ENCODE measurements at places on chromosomes 6 and 20. TPM values are rescaled to one million over a fixed set of nuclear protein-coding genes. Genes with fewer than 3 reads are reported as not detected.

The ANKRD66 gene
- not detected for total RNA-seq

The PAX1 gene
- not detected for total RNA-seq

The FAM83C gene
- not detected for total RNA-seq

The NKAPL gene
- total RNA-seq: 4.5 TPM

The PPIL4 gene
- 15.7 TPM for total RNA-seq

The ANGPT4 gene
- total RNA-seq: 0.05 TPM

The DEFB132 gene
- total RNA-seq: not detected

The FAM209B gene
- 0.47 TPM for total RNA-seq

The TSPO2 gene
- not detected for total RNA-seq

The MOCS1 gene
- total RNA-seq: 28.6 TPM

The GJA10 gene
- not detected for total RNA-seq

DNA sequence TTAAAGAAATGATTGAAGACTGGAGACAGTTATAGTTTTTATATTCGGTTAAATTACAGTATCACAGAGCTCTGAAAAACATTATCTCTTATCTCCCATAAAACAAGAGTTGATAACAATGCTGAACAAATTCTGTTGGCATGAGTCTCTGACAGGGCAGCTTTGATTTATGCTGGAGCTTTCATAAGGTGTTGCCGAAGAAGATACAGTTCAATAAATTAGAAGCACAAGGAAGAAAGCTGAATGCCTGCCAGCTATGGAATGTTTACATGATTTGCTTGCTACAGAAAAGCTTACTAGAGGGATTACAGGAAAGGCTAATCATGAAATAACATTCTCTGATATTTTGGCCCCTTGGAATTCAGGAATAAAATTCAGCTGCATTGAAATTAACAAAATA is 431.9 kb upstream of the GJE1 start:
- no peak for DNase-seq
- H3K4me1 ChIP-seq: no peaks in the 10 kb centered on the region
- no peaks in the 10 kb centered on the region for H3K27me3 ChIP-seq
- H3K36me3 ChIP-seq: no peaks in the 10 kb centered on the region

- no peaks in the 10 kb centered on the region for H3K36me3 ChIP-seq
- no peak overlapping the region for H3K4me3 ChIP-seq
- no peak for DNase-seq
- H3K27me3 ChIP-seq: no peaks in the 10 kb centered on the region
- H3K4me1 ChIP-seq: no peaks in the 10 kb centered on the region
- no peak overlapping the region for H3K27ac ChIP-seq
These were observed 31.7 kb downstream of the C6orf58 start for GRCh38 chr6:127608554-127609270.

- H3K4me1 ChIP-seq: peaks cover 54% of the 10 kb centered on the region
- DNase-seq: no peak
These were observed 43.7 kb downstream of the DAAM2 start for GRCh38 chr6:39835821-39836295.

GRCh38 chr20:23267909-23268308 is 82.7 kb upstream of the NXT1 start:
- peaks cover 3% of the 10 kb centered on the region for H3K27me3 ChIP-seq
- H3K27ac ChIP-seq: no peak overlapping the region
- H3K4me3 ChIP-seq: no peak overlapping the region

DNA sequence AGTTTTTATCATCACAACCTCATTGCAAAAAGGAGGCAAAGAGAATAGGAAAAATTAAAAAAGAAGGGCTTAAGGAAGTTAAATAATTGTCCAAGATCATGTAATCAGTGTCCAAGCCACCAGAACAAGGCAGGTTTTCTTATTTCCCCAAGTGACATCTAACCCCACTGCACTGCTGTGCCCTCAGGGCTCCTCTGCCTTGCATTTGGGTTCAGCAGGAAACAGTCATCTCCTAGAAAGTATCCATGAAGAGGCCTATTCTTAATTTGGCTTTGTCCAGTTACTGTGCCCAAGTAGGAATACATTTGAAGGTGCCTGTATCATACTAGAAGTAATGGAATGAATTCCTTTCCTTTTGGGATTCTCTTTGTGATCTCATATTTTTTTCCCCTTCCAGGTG is 10.5 kb downstream of the TMEM14A start:
- peaks cover 26% of the 10 kb centered on the region for H3K36me3 ChIP-seq
- H3K27me3 ChIP-seq: no peaks in the 10 kb centered on the region
- no peak overlapping the region for H3K27ac ChIP-seq
- no peak overlapping the region for H3K4me3 ChIP-seq
- H3K4me1 ChIP-seq: no peaks in the 10 kb centered on the region

DNA sequence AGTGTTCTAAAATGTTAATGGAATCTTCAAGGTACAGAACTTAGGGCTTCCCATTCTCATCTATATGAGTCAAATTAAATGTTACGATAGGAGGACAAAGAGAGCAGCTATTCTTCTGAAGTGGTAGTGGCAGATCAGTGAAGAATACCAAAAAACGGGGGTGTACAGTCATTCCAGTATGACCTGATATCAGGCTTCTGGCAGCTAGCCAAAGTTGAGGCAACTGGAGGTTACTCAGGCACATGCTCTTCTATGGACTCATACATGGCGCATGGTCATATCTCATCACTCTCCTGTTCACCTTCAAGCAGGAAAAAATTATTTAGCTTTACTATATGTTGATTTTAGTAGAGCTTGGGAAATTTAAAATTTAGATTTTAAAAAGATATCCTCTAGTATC is 1608.8 kb downstream of the GRIK2 start:
- DNase-seq: no peak
- H3K4me1 ChIP-seq: no peaks in the 10 kb centered on the region
- no peak overlapping the region for H3K27ac ChIP-seq
- no peaks in the 10 kb centered on the region for H3K27me3 ChIP-seq
- no peaks in the 10 kb centered on the region for H3K36me3 ChIP-seq
- H3K4me3 ChIP-seq: no peak overlapping the region

- H3K27me3 ChIP-seq: no peaks in the 10 kb centered on the region
- H3K4me3 ChIP-seq: no peak overlapping the region
- DNase-seq: no peak
- H3K36me3 ChIP-seq: no peaks in the 10 kb centered on the region
- H3K4me1 ChIP-seq: no peaks in the 10 kb centered on the region
- H3K27ac ChIP-seq: no peak overlapping the region
These were observed 348.2 kb downstream of the TFAP2B start for GRCh38 chr6:51166914-51167313.

DNA sequence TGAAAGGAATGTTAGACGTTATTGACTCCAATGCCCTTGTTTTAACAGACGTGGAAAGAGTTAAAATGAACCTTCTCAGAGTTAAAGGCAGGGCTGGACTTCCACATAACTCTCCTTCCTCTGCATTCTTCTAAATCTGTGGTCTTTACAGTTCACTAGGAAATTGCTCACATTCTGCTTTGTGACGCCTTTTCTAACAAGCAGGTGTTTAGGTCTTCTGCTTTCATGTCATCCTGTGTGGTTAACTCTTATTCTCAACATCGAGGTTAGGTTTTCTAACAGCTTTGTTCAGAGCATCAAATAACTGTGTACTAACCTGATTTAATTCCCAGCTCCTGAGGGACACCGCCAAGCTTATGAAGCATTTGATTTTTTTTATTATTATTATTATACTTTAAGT is 81.3 kb upstream of the NT5E start:
- H3K36me3 ChIP-seq: no peaks in the 10 kb centered on the region
- no peaks in the 10 kb centered on the region for H3K4me1 ChIP-seq
- H3K27me3 ChIP-seq: no peaks in the 10 kb centered on the region
- H3K27ac ChIP-seq: no peak overlapping the region

GRCh38 chr20:4607287-4607713 is 114.4 kb upstream of the PRND start:
- DNase-seq: no peak
- no peak overlapping the region for H3K27ac ChIP-seq
- no peaks in the 10 kb centered on the region for H3K36me3 ChIP-seq
- peaks cover 15% of the 10 kb centered on the region for H3K4me1 ChIP-seq
- peaks cover 7% of the 10 kb centered on the region for H3K27me3 ChIP-seq

DNA sequence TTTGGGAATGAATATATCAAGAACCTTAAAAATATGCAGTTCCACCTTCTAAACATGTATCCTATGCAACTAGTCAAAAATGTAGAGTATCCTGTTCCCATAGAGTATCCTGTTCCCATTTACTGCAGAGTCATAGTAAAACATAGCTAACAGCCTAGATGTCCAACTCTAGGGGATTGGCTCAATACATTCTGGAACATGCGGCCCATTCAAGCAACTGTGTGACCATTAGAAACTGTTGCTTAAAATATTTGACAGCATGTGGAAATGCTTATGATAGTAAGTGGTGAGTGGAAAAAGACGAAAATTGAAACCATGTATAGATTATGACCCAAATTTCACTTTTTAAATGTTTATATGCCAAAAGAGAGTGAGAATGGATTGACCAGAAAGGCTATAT is 11.2 kb downstream of the FOXP4 start:
- no peak overlapping the region for H3K4me3 ChIP-seq
- H3K27me3 ChIP-seq: no peaks in the 10 kb centered on the region
- H3K4me1 ChIP-seq: peaks cover 34% of the 10 kb centered on the region
- no peak for DNase-seq

DNA sequence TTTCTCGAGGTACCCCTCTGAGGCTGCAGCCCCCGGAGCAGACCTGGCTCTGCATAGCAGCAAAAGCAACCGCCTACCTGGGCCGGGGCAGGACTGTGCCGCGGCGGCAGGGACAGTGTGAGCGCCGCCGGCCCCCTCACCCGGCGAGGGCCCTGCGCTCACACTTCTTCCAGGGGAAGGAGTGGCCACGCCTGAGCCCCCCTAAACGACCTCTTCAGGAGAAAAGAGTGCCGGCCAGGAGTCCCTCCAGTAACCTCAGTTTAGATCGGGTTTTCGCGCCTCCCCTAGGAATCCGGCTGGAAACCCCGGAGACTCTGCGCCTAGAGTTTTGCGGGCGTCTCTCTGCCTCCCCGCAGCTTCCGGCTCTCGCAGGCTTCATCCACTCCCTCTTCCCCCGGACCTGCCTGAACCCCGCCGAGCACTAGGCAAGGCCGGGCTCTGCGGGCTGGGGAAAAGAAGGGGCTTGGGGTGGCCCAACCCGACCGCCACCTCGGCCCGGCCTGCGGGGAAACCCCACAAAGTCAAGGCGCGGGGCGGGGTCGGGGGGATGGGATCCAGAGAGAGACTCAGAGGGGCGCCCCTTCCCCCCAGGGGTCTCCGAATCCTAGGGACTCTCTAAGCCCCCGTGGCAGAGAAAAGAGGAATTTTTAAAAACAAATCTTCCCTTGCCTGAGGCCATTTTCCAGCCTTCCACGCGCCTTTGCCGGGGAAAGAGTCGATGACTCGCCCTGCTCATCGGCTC is 558 bp downstream of the LINC00237 start:
- H3K36me3 ChIP-seq: no peaks in the 10 kb centered on the region
- DNase-seq: no peak
- peaks cover 100% of the 10 kb centered on the region for H3K27me3 ChIP-seq
- H3K4me3 ChIP-seq: peak overlapping the region; percentile 45
- peaks cover 44% of the 10 kb centered on the region for H3K4me1 ChIP-seq
- H3K27ac ChIP-seq: no peak overlapping the region

DNA sequence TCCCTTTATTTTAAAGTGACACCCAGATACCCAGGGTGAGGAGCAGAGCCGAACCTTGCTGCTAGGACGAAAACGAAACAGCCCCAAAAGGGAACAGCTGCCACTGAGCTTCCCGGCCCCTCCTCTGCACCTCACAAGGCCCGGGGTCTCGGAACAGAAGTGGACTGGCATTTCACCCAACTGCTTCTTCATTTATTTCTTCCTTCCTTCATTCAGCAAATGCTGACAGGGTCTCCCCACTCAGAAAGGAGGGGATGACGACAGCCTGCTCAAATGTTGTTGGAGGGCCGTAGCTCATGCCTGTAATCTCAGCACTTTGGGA is 220.3 kb downstream of the PREX1 start:
- no peak for DNase-seq
- H3K27ac ChIP-seq: no peak overlapping the region

GRCh38 chr20:51174536-51174935 is 151.6 kb upstream of the KCNG1 start:
- no peak for DNase-seq
- H3K27me3 ChIP-seq: peaks cover 63% of the 10 kb centered on the region
- H3K4me1 ChIP-seq: no peaks in the 10 kb centered on the region
- H3K36me3 ChIP-seq: no peaks in the 10 kb centered on the region
- H3K4me3 ChIP-seq: no peak overlapping the region

GRCh38 chr6:143115728-143116127 is 55.0 kb downstream of the AIG1 start:
- H3K27ac ChIP-seq: no peak overlapping the region
- no peak for DNase-seq
- H3K36me3 ChIP-seq: no peaks in the 10 kb centered on the region
- H3K4me1 ChIP-seq: peaks cover 6% of the 10 kb centered on the region
- no peak overlapping the region for H3K4me3 ChIP-seq
- H3K27me3 ChIP-seq: no peaks in the 10 kb centered on the region

GRCh38 chr6:100810015-100810414 is 71.1 kb downstream of the ASCC3 start:
- H3K4me1 ChIP-seq: no peaks in the 10 kb centered on the region
- H3K27ac ChIP-seq: no peak overlapping the region
- DNase-seq: no peak
- peaks cover 4% of the 10 kb centered on the region for H3K36me3 ChIP-seq
- no peak overlapping the region for H3K4me3 ChIP-seq

- peak overlapping the region; percentile 78 for H3K27ac ChIP-seq
- H3K4me1 ChIP-seq: peaks cover 60% of the 10 kb centered on the region
These were observed 763 bp downstream of the ZKSCAN8 start for GRCh38 chr6:28142446-28142845.

GRCh38 chr20:63026582-63027165 is 19.9 kb upstream of the BHLHE23 start:
- DNase-seq: peak; percentile 5
- no peak overlapping the region for H3K4me3 ChIP-seq
- no peak overlapping the region for H3K27ac ChIP-seq

- no peak overlapping the region for H3K27ac ChIP-seq
- H3K4me1 ChIP-seq: peaks cover 39% of the 10 kb centered on the region
- peaks cover 100% of the 10 kb centered on the region for H3K27me3 ChIP-seq
- H3K36me3 ChIP-seq: no peaks in the 10 kb centered on the region
- DNase-seq: no peak
These were observed 1.1 kb upstream of the SLC32A1 start for GRCh38 chr20:38723017-38723847.
